ENCODE measurements at places on chromosomes 6 and 20.

DNA sequence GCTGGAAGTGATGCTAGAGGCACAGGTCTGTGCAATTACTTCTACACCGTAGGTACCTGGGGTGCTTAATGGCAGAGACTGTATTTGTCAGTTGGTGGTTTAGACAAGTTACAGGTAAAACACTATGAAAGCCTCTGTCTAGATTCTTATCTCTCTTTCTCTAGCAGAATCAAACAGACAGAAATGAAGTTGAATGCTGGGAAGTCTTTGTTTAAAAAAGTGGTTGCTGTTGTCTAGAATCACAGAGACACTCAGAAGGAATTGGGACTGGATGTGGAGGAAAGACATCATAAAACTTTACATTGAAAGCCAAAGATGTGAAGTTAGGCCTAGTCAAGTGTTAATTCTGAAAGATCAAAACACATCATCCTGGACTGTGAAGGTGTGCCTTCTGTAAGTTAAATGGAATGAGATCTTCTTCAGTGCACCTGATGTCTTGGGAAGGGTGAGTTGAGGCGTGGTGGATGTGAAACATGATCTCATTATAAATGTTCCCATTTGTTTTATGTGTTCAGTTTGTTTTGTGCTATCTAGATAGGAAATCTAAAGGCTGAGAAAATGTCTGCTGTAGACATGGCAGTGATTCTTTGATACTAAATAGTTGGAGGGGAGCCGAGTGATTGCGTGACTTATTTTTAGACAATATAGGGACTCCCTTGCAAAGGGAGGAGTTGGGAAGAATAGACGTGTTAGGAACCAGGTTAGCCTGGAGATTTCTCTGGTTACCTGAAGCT is 290.2 kb downstream of the SOX4 start:
- no peak for DNase-seq

DNA sequence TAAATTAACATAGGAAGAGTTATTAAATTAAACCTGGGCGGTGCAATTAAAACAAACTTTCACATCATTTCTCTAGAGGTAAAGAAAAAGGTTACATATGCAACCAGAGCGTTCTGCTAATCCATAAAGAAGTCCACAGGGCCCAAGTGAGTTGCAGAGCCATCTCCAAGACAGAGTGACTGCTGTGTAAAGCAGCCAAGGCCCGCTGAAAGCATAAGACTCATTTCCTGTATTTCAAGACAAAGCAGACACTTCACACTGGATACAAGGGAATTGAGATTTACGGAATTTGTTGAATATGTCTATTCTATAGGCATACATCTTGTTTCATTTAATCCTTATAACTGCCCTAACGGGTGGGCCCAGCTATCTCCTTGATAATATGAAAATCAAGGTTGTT is 422.8 kb downstream of the CBLN4 start:
- DNase-seq: no peak

- no peak for DNase-seq
Observed at GRCh38 chr20:34987288-34988190, 31.9 kb downstream of the MYH7B start.

DNA sequence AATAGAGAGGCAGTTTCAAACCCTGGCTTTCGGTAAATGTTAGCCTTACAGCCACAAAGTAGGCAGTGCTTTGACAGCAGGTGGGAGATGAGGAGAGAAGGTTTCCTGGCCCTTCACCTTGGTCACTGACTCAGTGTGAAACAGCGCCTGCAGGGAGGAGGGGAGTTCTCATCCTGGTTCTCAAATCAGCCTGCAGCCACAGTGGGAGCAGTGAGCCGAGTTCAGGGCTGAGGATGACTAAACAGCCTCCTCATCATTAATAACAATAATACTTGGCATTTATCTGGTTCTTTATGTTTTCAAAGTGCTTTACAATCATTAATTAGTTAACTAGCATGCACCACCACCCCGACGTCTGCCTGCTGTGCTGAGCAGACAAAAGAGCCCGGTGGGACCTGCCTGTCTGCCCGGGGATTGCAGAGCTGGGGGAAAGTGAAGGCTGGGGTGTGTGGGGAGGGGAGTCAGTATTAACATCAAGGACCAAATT is 59.6 kb downstream of the PRDM1 start:
- DNase-seq: no peak

DNA sequence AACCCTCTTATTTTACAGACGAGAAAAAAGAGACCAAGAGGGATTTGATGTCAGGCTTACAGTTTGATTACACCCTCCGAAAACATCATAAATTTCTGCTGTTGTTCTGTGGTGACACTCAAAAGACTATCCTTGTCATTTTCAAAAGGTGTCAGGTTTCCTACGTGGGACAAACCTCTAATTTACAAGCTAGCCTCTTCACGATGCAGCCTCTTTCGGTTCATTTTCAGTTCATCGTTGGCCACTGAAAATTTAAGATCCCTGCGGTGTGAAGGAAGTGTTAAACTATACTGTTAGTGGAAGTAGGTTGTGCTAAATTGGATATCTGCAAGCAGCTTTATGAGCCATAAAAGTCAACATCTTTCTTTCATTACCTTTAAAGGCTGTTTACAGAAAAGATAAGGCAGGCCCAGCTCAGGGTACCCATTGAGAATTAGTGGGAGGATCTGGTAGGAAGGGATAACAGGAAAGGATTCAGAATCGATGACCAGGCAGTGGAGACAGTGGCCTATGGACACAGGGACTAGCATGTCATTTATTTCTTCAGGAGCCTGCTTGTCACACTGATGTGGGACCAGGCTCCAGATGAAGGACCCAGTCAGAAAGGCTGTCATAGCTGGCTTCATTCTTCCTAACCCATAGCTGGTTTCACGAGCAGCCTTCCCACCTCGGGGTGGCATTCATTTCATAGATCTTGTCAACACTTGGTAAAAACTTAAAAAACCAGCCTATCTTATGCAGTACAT is 329.1 kb upstream of the SOX4 start:
- peak; percentile 56 for DNase-seq

GRCh38 chr6:168181316-168181715 is 102.3 kb upstream of the FRMD1 start:
- DNase-seq: no peak

- no peak for DNase-seq
Observed at GRCh38 chr20:5216663-5217062, 89.9 kb downstream of the CDS2 start.

GRCh38 chr20:63293456-63293855 is 470 bp downstream of the COL20A1 start:
- DNase-seq: no peak

DNA sequence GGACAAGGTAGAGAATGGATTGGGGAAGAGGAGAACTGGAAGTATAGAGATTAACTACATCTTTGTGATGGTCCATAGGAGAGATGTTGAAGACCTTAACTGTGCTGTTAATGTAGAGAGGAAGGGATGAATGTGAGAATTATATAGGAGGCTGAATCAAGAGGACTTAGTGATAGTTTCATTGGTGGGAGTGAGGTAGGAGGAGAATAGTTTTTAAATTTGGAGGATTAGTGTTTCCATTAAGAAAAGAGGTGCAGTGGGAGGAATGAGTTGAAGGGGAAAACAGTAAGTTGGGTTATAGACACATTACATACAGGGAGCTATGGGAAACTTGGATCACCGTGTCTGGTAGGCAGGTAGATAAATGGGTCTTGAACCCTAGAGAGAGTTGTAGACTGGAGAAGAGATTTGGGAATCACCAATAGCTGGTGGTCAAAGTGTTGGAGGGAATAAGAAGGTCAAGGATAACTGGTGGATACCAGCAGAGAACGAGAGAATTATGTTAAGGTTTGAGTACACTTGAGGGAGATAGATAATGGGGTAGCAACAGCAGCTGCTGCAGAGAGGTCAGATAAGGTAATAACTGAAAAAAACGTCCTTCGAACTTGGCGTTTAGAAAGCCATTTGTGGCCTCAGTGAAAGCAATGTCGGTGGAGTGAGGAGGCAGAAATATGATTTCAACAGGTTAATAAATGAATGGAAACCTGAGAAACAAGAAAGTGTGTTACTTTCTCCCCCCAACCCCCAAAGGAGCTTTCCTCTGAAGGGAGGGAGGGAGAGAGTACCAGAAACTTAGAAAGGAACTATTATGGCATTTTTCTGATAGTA is 3.1 kb downstream of the C6orf89 start:
- no peak for DNase-seq

- peak; percentile 74 for DNase-seq
Observed at GRCh38 chr6:159168536-159169192, 536 bp upstream of the FNDC1 start.

DNA sequence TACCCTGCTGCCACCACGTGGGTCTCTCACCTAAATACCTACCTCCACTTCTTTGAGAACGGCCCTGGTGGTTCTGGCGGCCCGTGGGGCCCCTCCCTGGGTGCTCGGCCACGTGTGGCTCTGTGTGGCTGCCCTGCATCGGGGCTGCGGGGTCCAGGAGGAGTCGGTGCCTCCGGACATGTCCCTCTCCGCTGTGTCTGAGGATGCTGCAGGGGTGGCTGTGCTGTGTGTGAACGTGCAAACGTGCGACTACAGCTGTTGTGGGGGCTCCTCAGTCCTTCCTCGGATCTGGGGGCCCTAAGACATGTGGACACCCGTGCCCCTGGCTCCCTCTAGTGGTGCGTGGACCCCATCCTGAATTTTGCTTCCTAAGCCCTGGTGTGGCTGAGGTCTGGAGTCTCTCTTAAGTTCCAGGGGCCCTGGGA is 691.8 kb downstream of the QKI start:
- no peak for DNase-seq

- DNase-seq: no peak
Observed at GRCh38 chr6:2033544-2033943, 211.9 kb downstream of the GMDS start.

DNA sequence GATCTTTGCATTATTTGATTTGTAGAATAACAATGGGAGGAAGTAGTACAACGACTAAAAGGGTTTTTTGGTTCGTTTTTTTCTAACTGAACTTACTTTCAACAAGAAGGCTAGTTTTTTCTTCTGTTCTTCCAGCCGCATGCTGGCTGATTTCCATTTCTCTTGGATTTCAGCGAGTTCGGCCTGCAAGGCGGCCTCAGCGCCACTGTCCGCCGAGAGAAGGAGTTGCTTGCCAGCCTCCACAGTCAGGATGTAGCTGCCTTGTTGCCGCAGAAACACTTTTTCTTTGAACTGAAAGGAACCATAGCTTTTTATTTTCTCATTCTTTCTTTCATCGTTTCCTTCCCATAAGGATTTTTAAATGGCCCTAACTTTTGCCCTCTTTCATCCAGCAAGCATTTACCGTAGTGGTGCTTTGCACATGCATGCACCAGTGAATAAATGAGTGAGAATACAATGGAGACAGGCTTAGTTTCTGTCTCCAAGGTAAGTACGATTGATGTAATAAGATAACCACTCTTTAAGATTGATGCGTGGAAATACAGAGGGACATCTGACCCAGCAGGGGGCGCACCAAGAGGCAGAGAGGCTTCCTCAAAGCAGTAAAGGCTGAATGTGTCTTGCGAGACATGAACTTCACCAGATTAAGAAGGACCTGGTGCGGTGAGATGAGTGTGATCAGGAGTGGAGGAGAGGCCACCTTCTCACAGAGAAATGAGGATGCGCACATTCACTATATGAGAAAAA is 398.8 kb downstream of the ESR1 start:
- no peak for DNase-seq

- DNase-seq: no peak
Observed at GRCh38 chr20:39799366-39799965, 837.3 kb downstream of the DHX35 start.

DNA sequence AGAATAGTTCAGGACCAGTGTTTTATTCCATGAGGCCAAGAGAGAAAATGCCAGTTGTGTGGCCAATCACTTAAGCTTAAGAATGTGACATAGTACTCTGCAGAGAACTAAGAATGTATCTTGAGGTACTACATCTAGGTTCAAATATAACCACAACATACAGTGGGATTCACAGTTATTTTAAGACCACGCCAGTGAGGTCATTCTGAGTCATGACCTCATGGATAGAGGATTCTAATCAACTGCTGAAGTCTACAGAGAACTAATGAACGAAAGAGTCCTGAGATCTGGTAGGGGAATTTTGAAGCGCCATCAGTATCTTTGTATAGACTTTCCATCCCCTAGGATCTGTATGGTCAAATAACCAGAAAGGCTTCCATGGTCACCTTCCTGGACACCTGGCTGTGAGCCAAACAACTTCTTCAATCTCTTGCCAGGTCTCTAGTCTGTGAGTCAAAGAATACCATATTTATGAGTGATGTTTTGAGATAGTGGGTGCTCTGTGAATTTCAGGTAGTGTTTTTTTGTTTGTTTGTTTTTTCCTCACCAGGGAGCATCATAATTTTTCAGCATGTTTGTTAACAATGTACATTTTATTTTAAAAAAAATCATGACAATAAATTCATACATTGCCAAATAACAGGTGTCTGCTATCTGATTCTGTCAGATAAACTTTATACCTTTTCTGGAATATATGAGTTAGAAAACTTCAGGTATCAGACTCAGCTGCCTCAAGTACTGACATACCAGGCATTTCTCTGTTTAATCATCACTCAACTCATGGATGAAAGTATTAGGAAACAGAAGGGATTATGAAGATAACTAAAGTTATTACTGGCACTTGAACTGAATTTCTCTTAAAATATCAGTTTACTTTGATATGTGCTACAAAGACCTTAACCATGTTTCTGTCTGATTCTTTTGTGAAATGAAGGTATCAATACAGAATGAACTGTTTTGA is 217.9 kb downstream of the PLCB4 start:
- DNase-seq: no peak

- DNase-seq: no peak
Observed at GRCh38 chr6:18023891-18024290, 36.5 kb upstream of the KIF13A start.

- no peak for DNase-seq
Observed at GRCh38 chr6:107567643-107568042, 77.7 kb downstream of the SOBP start.

GRCh38 chr20:53050338-53050737 is 78.2 kb downstream of the TSHZ2 start:
- DNase-seq: no peak

DNA sequence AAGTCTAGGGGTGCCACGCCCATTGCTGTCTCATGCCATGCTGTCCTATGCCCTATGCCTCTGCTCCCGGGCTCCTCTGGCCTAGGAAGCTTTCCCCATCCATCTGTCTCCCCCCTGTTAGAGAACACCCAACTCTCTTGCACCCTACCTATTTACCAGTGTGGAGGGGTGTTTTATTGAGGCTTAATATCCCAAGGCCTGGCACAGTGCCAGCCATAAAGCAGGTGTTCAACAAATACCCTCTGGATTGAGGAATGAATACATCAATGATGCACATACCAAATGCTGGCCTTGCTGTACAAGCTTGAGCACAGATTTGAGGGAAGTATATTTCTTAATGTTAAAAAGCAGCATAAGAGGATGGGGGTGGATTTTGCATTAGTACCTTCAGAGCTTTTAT is 38.3 kb downstream of the METTL24 start:
- no peak for DNase-seq

GRCh38 chr6:39812853-39813533 is 20.8 kb downstream of the DAAM2 start:
- DNase-seq: peak; percentile 37

GRCh38 chr20:42553374-42553773 is 636.3 kb downstream of the PTPRT start:
- DNase-seq: no peak

GRCh38 chr20:7210910-7211309 is 443.4 kb downstream of the BMP2 start:
- no peak for DNase-seq
